Stimulated activated naive CD8-positive, alpha-beta T cell treated with anti-CD3 and anti-CD28 coated beads, Interleukin-15, Interleukin-2, amounts not matched to agents 100 U/mL and 50 U/mL, for 24 hours (primary cell): ENCODE measurements at places on chromosomes 6 and 20.

DNA sequence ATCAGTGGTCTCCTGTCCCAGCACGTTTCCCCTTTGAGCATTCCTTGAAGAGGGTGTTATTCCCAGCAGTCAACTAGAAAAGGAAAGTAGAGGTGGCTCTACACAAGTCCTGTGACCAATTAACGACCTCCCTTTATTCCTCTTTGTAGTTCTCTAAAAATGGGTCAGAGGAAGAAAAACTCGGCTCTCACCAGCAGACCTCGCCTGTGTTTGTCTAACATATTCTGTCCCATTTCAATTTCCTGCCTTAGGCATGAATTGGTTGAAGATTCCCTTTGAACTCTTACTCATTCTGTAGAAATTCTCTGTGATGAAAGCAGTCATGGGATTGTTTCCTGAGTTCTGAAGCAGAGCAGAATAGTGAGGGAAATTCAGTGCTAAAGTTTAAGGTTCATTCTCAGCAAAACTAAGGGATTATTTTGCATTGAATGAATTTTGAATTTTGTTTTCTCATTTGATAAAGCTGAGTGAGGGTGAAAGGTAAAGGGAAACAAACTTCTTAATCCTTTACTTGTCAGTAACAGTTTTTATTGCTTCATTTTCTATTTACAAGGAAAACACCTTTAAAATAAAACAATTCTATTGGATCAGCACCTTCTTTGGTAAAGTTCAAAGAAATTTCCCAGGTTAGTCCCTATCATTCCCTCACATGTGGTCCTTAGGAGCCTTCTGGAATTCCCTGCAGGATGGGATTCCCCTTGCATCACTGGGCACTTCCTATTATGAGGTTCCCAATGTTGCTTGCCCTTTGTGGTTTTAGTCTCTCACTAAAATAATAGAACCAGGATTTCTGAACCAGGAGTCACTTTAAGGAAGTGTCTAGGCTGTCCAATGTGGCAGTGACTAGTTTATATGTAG is 105.8 kb downstream of the SLX4IP start:
- DNase-seq: no peak

- DNase-seq: no peak
These were observed 625 bp upstream of the ECHDC1 start for GRCh38 chr6:127343809-127344659.

- no peak for DNase-seq
These were observed 5.6 kb upstream of the APMAP start for GRCh38 chr20:24998121-24998520.

DNA sequence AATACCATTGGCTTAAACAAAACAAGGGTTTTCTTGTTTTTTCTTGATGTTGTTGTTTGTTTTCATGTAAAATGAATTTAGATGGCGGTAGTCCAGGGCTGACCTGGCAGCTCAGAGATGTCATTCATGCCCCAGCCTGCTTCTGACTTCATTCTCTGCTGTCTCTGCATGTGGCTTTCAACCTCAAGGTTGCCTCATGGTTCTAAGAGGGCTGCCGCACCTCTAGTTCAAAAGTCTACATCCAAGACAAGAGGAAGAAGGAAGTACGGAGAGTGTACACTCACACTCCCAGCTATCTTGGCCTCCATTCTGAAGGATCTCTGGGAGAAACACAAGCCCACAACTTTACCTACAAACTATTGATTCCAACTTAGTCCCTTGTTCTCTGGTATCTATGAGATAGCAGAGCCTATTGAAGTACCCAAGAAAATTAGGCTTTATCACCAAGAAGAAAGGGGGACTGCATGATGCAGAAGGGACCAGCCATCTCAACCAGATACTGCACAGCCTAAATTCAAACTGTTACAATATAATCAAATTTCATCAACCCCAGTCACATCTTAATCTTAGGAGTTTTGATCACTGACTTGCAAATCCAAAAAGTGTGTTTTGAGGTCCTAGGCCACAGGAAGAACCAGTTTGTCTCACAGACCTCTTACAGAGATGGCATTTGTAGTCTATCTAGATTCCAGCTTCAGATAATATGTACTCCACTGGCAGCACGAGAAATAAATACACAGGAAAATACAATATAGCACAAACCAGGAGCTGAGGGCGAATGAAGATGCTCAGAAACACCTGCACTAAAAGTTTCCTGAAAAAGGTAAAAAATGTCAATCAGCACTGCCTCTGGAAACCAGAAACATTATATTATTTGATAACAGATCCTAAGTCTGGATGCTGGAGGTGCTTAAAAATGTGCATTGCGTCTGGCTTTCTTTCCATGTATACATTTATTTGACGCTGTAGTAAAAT is 866 bp upstream of the BTN3A3 start:
- DNase-seq: no peak

- DNase-seq: peak; percentile 34
These were observed 395.5 kb upstream of the RUNX2 start for GRCh38 chr6:44932651-44933091.

DNA sequence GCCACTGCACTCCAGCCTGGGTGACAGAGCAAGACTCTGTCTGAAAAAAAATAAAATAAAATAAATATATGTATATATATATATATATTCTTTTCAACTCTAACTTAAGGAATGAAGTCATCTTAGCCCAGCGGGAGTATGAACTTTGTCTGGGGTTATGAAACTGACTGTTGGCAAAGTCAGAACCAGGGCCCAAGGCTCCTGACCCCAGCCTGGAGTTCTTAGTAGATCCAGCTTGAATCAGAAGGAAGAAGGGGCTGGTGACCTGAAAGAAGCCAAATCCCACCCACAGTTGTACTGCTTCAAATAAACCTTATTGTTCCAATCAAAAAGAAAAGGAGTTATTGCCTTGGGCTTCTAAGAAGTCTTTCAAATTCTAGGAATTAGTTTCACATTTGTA is 83.1 kb upstream of the MAP7 start:
- DNase-seq: no peak

- DNase-seq: no peak
These were observed 26.8 kb downstream of the REV3L start for GRCh38 chr6:111456208-111456607.

GRCh38 chr6:151512481-151512880 is 18.7 kb downstream of the CCDC170 start:
- DNase-seq: no peak

DNA sequence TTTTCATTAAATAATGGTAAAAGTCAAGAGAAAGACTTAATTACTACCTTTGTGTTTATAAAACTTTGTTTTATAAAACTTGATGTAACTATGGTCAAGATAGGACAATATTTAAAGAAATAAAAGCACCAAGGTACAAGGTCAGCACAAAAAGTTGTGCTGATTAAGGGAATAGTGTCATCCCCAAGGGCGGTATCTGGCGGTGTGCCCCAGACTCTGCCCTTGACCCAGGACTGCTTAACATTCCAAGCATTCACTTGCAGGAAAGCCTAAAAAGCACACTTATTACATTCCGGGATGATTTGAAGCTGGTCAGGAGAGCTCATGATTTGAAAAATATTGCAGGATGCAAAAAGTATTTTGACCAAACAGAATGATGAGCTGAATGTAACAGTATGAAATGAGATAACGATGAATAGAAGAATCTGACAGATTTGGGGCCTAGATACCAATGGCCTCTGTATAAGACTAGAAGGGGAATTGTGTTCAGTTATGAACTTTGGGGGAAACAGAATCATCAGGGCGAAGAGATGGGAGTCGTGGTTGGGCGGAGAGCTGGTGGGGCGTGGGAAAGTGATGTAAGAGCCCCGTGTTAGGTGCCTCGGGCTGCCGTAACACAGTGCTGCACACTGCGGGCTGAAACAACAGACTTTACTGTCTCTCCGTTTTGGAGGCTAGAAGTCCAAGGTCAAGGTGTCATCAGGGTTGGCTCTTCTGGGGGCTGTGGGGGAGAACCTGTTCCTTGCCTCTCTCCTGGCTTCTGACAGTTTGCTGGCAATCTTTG is 77.2 kb downstream of the CDC5L start:
- no peak for DNase-seq

DNA sequence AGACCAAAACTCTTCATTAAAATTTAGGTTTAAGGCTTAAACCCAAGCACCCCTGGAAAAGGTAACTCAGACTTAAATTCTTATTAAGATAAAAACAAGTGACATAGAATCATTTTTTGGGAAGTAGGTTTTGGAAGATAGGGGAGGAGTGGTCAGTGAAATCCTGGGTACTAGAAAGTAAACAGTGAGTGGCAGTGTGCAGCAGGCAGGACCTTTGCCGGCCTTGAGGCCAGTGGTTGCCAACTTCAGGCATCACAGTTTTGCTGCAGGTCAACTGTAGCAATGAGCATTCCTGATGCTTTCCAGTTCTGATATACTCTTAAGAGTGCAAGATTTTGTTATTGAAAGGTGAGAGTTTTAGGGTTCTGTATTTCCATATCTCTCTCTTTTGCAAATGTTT is 69.3 kb upstream of the SUPT3H start:
- no peak for DNase-seq
